Fibroblast of skin of scalp (primary cell): ENCODE measurements at places on chromosomes 1 and 21.

DNA sequence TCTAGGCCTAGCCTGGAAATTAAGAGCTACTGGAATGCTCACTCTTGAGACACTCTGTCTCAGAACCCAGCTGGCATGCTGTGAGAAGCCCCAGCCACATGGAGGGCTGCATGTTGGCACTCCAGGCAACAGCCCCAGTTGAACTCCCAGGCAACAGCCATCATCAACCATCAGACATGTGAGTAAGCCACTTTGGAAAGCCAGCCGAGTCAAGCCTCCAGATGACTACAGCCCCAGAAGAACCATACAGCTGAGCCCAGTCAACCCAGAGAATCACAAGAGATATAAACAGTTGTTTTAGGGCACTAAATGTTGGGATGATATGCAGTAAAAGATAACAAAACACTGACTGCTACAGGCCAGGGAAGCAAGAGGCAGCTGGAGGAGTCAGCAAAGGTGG, 17.7 kb upstream of the MAN1C1 start:
- DNase-seq = no peak

GRCh38 chr1:97159342-97159741, 437.8 kb downstream of the PTBP2 start:
- DNase-seq = no peak

GRCh38 chr21:28444557-28444956, 548.1 kb downstream of the LTN1 start:
- no peak for DNase-seq

GRCh38 chr1:111976332-111976731, 13.1 kb downstream of the KCND3 start:
- DNase-seq = no peak

DNA sequence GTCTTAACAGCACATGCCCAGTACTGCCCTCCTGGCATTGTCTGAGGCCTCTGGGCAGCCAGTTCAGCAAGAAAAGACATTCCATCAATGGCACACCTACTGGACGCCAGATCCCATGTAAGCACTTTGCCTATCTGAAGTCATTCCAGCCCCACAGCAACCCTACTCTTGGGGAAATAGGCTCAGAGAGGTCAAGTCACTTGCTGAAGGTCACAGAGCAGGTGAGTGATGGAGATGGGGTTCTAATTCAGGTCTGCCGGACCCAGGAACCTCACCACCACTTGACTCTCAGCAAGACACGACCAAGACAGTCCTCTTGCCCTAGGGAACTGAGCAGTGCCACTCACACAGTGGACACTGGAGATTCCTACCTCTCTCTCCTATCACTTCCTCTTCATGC, 79.4 kb downstream of the PAX7 start:
- DNase-seq = no peak

DNA sequence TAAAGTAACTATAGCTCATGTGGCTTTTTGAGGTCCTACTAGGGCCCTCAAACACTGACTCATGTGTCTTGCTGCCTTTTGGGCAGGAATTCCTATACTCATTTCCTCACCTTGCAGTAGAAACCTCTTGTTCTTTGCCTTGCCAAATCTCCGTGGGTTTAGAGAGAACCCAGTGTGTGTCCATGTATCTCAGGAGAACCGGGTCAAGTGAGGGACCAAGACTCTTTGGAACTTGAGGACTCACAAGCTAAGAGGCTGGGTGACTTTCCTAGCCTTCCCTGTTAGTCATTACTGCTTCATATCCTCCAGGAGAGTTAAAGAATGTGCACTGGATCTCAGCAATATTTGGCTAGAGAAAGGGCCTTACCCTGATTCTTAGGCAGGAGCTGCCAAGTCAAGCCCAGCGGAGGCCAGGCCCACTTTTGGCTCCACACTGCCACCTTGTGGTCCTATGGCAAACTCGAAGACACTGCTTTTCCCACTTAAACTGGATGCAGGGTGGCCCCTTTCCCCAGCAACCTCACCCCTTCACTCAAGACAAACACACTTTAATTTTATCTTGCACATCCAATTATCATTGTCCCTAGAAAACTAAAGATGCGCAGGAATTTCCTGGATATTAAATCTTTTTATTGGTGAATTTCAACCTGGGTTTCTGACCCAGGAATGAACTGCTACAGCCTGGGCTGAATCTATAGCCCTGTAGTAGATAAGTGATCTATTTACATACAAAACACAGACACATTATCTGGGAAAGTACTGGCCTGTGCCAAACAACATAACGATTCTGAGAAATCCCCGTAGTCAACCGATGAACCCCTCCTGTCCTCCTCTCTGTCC, 10.6 kb downstream of the AVPR1B start:
- peak; percentile 86 for DNase-seq

DNA sequence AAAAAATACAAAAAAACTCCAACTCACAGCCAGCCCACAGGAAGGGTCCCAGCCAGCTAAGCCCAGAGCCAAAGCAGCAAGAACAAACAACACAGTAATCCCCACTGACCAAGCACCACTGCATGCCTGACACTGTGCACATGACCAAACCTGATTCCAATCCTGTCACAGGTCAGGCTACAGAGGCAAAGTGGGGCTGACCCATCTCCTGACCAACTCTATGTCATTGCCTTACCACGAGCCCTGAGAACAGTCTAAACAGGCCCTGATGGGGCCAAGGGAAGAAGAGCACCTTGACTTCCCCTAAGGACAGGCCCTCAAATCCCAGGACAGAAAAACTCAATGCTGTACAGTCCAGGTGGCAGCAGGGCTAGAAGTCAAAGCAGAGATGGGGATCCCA, 2.4 kb downstream of the LSS start:
- no peak for DNase-seq

DNA sequence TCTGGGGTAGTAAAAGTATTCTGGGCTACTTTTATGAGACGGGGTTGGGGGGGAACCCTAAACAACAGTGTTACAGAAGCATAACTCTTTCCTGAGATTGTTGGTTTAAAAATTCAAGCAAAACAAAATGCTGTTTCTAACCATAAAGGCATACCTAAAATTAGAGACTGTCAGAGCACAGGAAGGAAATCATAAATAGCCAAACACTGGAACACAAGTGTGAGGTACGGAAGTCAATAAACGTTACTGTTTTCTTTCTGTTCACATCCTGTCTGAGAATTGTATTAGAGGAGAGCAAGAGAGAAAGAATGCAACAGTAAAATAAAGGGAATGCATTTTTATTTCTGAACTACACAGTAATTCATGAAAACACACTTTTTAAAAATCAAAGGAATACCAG, 42.8 kb upstream of the IL12RB2 start:
- DNase-seq = no peak

- no peak for DNase-seq
Measured at GRCh38 chr21:41630917-41631316, 123.0 kb upstream of the TMPRSS2 start.

DNA sequence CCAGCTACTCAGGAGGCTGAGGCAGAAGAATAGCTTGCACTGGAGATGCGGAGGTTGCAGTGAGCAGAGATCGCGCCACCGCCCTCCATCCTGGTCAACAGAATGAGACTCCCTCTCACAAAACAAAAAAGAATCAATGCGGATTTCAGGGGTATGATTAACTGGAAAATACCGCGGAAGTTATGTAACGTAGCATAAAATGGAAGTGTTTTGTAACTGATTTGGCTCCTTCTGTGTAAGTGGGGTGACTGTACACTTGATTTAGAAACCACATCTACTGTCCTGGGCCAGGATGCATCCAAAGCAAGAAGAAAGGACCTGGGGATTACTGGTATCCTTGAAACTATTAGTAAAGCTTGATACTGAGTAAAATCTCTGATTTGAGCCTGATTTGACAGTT, 3.1 kb upstream of the VAMP4 start:
- DNase-seq = no peak

DNA sequence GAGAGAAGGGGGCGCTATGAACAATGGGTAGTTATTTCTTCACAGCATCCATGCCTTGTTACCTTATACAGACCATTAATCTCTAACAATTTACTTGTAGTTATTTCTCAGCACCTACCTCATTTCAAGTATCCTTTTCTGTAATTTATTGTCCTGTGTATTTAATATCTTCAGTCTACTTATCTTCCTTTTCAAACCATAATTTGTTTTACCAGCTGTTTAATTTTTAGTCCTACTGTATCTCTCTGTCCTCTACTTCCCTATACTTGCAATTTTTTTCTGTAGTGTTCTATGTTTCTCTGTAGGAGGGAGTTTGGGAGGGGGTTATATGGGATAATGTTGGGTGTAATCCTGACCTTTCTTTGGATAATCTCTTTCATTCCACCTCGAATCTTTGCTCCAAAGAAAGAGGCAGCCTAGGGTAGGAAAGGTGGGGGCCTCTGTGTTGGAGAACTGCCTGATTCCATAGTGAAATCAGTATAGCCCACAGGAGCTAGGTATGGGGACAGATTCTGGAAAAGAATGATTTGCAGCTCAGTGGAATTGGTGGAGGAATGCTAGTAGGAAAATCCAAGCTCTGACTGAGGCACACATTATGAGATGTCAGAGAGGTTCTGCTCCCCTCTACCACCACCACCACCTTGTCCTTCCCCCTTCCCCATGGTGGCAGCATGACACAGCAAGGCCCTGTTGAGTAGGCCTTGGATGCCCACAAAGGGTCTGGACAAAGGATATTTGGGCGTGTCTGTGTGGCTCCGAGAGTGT, 642 bp downstream of the MLLT11 start:
- peak; percentile 31 for DNase-seq

- DNase-seq = peak; percentile 11
Measured at GRCh38 chr1:62906428-62906886, 122.5 kb downstream of the ATG4C start.

- peak; percentile 14 for DNase-seq
Measured at GRCh38 chr1:232951180-232951579, 769 bp downstream of the NTPCR start.

DNA sequence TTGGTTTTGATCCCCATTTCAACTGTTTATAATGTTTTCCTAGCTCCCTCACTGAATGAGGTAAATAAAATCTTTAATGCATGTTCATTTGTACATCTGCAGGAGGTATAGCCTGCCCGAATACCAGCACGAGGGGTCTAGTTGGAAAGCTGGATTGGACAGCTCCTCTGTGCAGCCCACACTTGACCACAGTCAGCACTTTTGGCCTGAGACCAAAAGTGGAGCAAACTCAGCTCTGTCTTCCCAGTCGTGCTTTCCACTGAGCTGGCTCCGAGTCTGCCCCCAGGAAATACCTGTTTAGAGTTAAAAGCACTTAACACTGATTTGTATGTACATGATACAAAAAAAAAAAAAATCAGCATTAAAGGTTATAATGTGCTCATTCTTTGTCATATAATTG, 224.4 kb downstream of the DSCAM start:
- peak; percentile 43 for DNase-seq

DNA sequence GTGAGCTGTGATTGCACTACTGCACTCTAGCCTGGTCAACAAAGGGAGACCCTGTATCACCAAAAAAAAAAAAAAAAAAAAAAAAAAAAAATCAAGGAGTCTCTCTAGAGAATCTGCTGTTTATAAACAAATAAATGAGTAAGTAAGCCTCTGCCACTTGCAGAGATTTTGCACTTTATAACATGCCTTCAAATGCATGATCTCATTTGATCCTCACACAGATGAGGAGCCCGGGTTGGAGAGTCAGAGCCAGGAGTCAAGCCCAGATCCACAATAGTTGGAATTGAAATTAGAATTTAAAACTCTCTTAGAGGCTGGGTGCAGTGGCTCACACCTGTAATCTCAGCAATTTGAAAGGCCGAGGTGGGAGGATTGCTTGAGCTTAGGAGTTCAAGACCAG, 4.0 kb downstream of the PRELP start:
- no peak for DNase-seq

DNA sequence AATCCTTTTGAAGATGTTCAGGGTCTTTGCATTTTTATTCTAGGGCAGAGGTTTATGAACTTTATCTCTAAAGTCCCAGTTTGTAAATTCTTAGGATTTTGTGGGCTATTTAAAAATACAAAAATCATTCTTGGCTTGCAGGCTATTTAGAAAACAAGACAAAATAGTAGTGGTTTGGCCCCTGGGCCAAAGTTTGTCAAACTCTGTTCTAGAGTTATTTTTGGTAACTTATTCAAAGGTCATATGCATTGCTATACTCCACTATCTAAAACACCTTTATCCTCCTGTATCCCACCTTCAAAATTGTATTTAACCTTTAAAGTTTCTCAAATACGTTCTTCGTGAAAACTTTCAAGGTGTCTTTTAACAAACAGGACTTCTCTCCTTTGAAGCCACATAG, 75.5 kb upstream of the LRRC53 start:
- no peak for DNase-seq

GRCh38 chr1:37391211-37392011, 83.0 kb upstream of the ZC3H12A start:
- DNase-seq = no peak

- peak; percentile 52 for DNase-seq
Measured at GRCh38 chr1:193019442-193020026, 39.6 kb downstream of the UCHL5 start.

GRCh38 chr1:36864182-36864822, 170.0 kb downstream of the GRIK3 start:
- DNase-seq = no peak

DNA sequence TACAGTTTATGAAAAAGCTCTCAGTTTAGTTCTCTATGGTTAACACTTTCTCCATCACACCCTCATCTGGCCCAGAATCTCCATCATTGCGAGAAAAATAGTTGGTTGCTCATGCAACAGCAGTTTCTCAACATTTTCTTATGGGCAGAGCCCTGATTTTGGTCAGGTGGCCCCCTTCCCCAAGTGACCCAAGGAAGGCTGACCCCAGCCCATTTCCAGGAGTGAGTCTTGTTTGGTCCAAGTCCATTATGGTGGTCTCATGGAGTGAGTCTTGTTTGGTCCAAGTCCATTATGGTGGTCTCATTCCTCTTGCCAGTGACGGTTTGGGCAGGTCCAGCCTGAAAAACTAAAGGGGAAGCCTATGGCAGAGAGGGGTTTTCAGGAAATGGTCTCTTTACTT, 1.5 kb upstream of the TRIM62 start:
- no peak for DNase-seq

- DNase-seq = peak; percentile 27
Measured at GRCh38 chr1:232357416-232357815, 272.5 kb downstream of the SIPA1L2 start.

GRCh38 chr21:28421716-28422524, 570.8 kb downstream of the LTN1 start:
- peak; percentile 95 for DNase-seq

DNA sequence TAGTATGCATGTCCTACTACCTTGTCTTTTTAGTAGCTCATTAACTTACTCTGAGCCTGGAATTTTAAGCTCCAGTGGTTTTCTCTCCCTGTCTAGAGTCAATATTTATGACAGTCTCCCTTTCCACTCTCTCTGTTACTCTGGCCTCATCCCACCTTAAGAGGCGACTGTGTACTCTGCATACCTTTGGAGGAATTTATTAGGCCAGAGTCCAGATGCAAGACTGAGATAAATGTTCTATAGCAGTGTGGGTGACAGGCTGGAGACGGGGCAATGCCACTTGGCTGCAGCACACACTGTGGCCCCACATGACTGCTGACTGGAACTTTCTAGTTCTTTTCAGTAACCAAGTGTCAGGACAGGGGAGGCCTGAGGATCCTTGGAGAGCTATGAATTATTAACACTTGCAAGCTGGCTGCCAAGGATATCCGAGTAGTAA, 4.1 kb upstream of the PDZK1 start:
- no peak for DNase-seq

- peak; percentile 31 for DNase-seq
Measured at GRCh38 chr1:41492341-41492848, 7.9 kb upstream of the EDN2 start.
